D341Med (cell line): ENCODE measurements at places on chromosomes 1 and 21.

GRCh38 chr1:181206513-181206912, 118.0 kb downstream of the IER5 start:
- DNase-seq = no peak

DNA sequence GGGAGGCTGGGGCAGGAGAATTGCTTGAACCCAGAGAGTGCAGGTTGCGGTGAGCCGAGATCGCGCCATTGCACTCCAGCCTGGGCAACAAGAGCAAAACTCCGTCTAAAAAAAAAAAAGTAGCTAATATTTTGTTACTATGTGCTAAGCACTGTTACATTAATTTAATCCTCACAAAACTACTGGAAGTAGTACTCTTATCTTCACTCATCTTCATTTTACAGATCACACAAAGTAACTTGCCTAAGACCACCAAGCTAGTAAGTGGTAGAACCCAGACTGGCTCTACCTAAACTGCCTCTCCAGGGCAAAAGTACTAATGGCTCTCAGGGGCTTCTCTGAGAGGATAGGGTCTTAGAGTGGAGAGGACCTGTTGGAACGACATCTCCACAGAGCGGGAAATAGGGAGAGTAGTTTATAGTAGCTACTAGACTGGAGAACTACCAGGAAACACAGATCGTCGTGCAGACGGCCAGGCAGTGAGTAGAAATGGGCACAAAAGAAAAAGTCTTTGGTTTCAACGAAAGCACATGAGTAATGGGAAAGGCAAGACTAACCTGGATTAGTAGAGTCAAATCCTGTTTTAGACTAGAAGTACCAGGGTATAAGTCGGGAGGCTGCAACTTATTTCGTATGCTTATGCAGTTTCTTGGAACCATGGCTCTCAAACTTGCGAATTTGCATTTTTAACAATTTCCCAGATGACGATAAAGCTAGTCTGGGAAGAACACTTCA, 1.4 kb downstream of the CLCC1 start:
- no peak for DNase-seq

- DNase-seq = no peak
Observed at GRCh38 chr1:93587354-93587753, 94.3 kb downstream of the BCAR3 start.

- DNase-seq = no peak
Observed at GRCh38 chr1:18124977-18125376, 17.4 kb downstream of the IGSF21 start.

DNA sequence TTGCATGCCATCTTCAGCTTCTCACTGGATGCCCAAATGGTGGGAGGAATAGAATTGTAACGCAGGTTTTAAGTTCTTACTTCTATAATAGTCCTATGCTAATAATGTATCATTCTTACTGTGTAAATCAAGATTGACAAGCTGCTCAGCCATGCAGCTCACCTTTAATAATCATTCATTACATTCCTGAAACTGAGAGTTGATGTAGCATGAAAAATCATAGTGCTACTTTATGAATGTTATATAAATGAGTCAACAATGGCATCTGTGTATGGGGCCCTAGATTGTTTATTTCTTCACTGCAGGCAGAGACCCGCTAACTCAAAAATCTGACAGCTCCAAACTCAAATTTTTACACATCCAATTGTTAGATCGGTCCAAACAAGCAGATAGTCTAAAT, 34.4 kb downstream of the FH start:
- no peak for DNase-seq
